ENCODE measurements at places on chromosomes 6 and 20.
A peak's percentile ranks its signal among the peaks of the same experiment; 100 is the strongest.

DNA sequence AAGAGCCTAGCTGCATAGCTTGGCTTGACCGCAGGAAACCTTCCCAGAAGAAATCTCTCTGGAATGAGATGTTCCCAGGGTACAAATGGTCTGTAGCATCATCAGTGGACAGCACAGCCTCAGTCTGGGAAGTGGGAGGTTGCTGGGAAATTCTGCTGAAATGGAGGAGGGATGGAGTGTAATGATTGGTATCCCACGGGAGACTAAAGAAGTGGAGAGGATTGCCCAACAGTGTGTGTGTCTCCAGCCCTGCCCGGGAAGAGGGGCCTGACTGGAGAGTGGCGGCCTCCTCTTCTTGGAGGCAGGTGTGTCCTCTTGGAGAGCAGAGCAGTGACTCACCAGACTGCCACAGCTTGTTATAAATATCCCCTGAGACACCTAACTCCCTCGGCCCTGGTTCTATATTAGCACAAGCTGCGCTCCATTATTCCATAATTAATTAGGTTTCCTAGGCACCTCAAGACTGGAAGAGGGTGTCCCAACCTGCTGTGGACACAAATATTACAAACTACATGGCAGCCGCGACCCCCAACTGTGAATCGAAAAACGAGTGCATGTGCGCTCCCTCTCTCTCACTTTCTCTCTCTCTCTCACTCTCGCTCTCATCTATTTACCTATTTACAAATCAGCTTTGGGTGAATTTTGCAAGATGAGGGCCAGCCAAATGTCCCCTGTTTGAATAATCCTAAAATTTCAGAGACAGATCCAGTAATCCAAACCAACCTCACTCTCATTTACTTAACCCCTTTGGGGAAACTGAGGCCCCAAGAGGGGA lies 68.8 kb downstream of the FGD2 start:
- no peak for DNase-seq

- no peak for DNase-seq
These were observed 15.4 kb downstream of the FOXC1 start for GRCh38 chr6:1624851-1625781.

DNA sequence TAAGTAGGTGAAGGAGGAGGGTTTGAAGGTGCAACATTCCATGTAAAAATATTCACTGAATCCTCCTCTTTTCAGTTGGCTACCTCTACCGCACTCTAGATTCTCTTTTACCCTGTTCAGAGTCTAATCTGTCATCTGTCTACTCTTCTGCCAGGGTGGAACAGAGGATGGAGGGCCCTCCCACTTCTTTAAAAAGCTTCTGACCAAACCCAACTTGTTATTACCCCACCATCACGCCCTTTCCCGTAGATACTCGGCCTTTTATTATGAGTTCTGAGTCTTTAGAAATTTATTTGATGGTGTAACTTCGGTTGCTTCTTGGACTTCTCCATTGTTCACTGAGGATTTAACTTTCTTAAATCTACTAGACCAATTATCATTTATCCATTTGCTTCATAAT lies 11.7 kb downstream of the STX11 start:
- no peak for DNase-seq

DNA sequence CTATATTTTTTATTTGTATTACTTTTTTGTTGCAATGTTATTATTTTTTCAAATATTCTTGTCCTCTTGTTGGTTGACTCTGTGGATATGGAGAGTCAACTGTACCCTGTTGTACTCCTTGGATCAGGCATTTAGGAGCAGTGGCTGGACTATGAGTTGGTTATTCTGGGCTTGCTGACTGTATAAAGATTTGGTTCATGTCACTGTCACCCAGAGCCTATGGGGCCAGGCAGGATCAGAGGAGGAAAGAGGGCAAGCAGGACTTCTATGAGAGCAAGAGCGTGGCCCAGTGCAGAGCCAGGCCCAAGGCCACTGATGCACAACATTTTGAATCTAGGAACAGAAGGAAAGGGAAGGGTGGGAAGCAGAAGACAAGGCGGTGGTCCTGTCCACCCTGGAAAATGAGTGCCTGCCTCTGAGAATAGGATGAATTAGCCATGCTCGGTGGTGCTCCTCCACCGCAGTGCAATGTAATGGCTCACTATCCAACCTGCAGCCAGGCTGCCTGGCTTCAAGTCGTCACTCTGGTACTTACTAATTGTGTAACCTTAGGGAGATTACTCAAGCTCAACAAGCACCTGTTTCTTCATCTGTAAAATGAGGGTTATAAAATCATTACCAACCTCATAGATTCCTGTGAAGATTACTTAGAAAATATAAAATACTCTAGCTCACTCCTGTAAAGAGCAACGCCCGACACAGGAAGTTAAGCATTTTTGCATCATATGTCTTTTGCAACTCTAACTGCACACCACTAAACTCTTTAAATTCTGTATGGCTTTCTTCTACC lies 192.1 kb downstream of the KCNQ5 start:
- no peak for DNase-seq

DNA sequence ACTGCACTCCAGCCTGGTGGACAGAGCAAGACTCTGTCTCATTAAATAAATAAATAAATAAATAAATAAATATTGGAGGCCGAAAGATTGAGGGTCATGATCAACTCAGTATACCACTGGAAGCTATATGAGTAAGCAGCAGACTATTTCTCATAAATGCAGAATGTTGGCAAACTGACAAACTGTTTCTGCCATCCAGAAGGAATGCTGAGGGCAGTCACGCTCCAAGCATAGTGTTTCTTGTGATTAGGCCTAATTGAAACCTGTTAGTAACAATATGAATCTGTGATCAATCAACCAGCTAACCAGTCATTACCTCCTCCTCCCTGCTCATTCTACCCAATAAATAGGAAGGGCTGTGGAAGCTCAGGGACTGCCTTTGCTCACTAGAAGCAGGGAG lies 15.2 kb upstream of the KCNK15 start:
- DNase-seq, result no peak

DNA sequence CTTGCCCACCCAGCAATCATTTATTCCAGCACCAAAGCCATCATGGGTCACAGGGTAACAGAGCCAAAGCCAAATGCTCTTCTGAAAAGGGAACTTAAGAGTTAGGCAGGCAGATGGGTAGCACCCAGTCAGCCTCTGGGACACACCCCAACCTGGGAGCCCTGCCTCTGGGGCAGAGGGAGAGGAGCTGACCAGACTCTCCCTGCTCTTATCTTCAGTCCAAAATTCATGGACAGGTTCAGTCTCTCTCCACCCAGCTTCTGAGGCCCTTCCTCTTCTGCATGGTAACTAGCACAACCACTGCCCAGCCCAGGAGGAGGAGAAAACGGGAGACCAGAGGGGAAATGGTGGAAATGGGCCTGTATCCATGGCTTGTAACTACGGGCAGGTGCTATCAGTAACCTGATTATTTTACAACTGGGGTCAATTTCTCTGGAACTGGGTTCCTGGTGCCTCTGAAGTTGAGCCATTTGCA lies 105.4 kb downstream of the NOL4L start:
- no peak for DNase-seq

DNA sequence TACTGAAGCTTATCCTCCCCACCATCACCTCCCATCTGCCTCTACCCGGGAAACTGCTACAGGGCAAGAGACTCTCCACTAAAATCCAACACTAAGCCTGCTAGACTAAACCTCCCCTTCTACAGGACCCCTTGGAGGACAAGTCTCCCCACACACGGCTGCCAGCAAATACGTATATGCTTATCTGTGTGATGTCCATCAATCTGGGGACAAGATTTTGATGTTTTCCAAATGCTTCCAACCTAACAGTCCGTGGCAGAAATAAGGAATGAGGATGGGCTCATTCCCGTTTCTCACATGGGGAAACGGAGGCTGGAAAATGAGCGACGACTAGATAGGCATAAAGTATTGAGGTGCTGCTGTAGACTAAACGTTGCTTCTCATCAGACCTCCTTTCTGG lies 1.8 kb downstream of the KCNK5 start:
- DNase-seq, result no peak

DNA sequence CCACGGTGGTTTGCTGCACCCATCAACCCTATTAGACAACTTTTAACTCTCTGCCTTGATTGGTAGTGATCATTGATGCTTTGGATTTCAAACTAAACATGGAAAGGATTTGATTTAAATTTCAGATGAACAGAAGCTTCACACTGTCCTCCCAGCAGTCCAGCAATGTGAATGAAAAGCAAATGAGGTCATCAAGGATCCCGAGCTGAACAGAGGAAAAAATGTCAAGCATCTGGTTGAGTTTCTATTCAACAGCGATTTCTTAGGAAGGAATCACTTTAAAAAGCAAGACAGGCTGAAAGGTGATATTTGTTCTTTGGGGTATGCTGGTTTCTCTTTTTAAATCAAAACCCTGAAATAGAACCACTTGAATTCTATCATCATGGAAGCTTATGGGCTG lies 10.6 kb upstream of the SAMD3 start:
- no peak for DNase-seq

GRCh38 chr20:56358070-56358469 lies 704 bp upstream of the FAM210B start:
- no peak for DNase-seq

DNA sequence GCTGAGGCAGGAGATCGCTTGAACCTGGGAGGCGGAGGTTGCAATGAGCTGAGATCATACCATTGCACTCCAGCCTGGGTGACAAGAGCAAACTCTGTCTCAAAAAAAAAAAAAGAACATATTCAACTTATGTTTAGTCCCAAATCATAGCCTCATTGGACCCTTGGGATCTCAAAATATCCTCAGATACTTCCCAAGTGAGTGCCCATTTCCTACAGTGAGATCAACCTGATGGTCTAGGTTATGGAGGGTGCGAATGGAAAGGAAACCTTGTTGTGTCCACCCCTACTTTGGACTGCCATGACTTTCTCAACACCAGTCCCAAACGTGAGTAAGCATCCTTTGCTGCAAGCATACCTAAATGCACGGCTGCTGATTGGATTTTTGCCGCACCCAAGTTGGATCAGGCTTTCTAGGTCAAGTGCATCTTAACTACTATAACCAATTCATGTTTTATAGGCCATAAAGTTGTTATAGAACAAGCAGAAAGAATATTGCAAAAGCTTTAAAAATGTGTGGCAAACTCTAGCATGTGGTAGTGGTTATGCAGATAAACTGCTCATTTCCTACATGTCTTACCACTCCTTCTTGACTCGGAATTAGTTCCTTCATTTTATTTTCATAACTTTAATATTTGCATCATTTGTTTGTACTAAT lies 131.2 kb downstream of the PLEKHG1 start:
- DNase-seq, result no peak

DNA sequence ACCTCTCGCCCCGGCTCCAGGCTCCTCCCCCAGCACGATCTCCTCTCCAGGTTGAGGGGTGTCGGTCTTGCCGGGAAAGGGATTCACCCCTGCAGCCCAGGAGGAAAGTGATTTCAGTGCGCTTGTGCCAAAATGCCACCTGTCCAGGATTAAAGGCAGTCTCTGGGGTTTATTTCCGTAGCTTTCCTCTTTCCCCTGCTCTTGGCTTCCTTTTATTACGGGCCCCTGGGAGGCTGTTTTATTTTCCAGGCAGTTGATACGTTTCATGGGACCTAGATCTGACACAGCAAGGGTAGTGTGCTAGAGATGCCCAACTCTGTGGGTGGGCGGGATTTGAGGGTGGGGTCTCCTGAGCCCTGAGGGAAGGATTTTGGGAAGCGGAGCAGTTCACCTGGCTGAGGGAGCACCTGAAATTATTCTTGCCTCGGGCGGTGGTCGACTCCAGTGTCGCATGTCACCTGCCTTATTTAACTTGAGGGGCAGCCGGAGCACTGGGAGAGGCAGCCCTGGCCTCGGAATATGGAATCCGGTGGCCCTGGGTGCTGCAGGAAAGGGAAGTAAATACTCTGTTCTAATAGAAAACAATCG lies 9.5 kb upstream of the NKX2-2 start:
- no peak for DNase-seq

DNA sequence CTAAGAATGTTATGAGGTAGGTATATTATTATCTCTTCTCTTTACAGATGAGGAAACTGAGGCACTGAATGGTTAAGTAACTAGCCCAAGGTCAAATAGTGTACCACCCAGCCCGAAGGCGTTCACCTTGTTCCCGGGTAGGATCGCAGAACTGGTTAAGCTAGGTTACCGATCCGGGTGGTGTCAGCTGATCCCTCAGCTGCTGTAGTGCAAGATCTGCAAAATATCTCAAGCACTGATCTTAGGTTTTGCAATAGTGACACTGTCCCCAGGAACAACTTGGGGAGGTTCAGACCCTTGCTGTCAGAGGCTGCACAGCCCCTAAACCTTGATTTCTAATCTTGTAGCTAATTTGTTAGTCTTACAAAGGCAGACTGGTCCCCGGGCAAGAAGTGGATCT lies 28.1 kb downstream of the SLC52A3 start:
- DNase-seq, result no peak

DNA sequence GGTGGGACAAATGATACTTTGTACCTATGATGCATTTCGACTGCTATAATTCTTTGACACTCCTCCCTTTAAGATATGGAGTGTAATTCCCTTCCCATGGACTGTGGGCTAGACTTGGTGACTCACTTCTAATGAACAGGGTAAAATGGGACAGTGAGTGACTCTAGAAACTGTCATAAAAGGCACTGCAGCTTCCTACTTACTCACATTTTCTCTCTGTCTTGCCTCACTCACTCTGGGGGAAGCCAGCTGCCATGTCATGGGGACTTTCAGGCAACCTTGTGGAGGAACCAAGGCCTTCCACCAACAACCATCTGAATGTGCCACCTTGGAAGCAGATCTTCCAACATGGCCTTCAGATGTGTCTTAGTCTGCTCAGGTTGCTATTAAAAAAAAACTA lies 12.9 kb upstream of the GFOD1 start:
- DNase-seq, result no peak

GRCh38 chr6:132995432-132995831 lies 181.1 kb downstream of the RPS12 start:
- no peak for DNase-seq

GRCh38 chr20:61263084-61263695 lies 11.1 kb downstream of the CDH4 start:
- DNase-seq, result peak; percentile 16

DNA sequence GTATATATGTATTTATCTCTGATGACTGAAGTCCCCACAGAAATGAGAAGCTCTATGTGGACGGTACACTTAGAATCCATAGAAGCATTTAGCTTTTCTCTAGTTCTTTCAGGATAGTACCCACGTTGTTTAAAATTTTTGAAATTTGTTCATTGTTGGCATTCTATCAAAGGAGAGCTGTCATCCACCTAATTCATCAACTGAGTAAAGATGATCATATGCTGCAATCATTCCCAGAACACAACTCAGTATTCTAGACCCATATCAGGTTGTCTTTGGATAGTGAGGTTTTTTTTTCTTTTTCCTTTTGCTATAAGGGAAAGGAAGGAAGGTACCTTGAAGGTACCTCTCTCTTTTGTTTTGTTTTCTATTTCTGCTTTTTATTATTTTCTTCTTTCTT lies 9.3 kb downstream of the SERAC1 start:
- no peak for DNase-seq

Measured in stimulated activated naive CD4-positive, alpha-beta T cell (primary cell).